ENCODE measurements at places on chromosomes 3 and 15.

DNA sequence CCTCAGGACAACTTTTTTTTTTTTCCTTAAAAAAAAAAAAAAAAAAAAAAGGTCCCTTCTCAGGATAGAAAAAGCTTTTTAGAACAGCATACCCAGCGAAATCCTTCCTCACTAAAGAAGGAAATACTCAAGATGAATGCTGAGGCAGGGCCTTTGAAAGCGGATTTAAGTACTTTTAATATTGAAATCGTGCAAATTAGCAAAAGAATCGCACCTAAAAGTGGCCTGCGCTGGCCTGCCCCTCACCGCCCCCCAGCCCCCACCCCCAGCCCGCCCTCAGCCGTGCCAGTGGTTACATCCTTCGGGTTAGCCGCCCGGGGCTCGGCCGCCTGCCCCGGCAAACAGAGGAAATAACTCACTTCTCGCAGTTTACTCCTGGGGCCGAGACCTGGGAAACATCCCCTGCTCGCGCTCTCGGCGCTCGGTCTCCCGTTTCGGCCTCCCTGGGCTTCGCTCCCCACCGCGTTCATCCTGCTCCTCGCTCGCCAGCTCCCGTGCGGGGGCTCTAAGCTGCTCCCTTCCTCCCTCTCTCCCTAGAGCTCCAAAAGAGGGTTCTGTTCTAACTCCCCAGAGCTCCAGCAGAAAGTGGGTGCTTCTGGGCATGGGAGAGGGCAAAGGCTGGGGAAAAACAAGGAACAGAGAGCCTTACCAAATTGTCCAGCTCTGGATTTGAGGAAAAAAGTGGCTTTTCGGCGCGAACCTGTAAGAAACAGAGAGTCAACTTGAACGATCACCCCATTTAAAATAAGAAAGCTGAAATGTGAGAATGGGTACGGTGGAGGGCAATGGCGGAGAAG is 5.2 kb downstream of the MEIS2 start:
- DNase-seq, result no peak

DNA sequence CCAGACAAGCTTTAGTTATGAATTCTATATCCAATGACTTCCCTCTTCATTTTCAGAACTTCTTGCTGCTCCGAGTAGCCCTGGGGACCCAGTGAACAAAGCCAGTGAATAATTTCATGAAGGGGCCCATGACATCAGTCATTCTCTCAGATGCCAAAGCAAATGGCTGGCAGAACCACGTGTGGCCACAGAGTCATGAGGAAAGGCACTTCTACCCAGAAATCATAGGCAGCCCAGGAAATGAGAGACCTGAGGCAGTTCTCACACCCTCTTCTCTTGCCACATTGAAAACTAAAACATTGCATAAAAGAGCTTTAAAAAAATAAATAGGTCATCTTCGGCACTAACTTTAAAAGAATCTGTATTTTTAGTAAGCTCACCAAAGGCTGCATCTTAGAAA is 4.3 kb upstream of the UACA start:
- no peak for DNase-seq

GRCh38 chr3:16050641-16051467 is 123.6 kb upstream of the GALNT15 start:
- no peak for DNase-seq

DNA sequence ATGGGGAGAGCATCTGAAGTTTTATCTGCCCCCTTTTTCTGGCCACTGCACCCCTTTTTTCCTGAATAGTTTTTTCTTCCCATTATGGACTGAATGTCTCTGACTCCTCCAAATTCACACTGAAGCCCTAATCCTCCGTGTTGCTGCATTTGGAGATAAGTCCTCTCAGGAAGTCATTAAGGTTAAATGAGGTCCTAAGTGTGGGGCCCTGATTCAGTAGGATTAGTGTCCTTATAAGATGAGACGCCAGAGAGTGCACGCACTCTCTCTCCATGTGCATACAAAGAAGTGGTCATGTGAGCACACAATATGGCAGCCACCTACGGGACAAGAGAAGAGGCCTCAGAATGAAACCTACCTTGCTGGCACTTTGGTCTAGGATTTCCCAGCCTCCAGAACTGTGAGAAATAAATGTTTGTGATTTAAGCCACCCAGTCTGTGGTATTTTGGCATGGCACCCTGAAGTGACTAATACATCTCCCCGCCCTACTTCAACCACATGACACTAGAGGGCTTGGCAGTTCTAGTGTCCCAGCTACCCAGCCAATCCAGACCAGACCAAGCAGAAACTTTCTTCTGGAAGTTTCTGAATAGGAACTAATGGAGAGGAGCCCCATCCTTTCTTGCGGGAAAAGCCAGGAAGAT is 191.3 kb downstream of the PDE8A start:
- no peak for DNase-seq

- DNase-seq, result no peak
Measured at GRCh38 chr15:65888981-65889380, 19.7 kb downstream of the RAB11A start.

GRCh38 chr3:190548031-190548656 is 34.3 kb downstream of the IL1RAP start:
- no peak for DNase-seq

DNA sequence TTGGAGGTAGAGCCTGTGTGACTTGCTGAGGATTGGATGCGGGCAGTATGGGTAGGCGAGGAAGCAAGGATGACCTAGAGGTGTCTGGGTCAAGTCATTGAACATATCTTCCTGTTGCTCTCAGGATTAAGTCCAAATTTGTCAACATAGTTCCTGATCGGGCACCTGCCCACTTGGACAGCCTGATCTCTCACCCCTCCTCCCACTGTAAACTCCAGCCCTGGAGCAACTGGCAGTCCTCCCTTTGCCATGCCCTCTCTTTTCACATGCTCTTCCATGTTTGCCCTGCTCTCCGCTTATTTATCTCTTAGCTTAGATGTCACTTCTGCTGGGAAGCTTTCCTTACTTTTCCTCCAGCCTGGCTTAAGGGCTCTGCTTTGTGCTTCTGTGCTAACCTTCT is 47.6 kb upstream of the PPP4R2 start:
- DNase-seq, result no peak

DNA sequence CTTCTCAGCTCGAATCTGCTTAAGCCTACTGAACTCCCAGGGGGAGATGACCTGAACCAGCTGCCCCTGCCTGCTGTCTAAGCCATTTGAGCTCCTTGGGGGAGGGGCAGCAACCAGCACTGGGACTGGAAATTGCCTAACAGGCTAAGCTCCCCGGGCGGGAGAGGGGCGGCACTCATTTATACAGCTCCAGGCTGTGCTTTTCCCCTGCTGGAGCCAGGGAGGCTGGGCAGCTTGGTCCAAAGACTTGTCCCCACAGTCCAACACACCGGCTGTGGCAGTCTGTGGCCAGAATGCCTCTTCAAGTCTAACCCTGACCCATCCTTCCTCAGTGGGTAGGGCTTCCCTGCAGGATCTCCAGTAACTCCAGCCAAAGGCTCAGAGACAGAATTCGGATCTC is 1241.5 kb downstream of the ROBO2 start:
- no peak for DNase-seq

GRCh38 chr3:117748131-117748530 is 1038.6 kb downstream of the TUSC7 start:
- DNase-seq, result no peak

DNA sequence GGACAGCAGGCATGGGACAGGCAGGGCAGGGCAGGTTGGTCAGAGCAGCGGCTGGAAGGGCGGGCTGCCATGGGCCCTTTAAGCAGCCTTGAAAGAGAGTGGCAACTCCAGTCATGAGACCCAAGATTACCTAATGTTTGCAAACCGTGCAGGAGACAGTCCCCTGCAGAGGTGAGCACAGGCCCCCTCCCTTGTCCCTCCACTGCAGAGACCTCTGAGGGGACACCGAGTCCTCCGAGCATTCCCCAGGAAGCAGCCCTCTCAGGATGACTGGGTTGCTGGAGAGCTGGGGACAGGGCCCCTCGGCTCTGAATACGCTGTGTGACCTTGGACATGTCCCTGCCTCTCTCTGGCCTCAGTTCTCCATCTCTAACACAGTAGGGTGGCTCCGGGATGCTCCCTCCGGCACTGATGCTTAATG is 81.4 kb downstream of the IQSEC1 start:
- DNase-seq, result no peak

DNA sequence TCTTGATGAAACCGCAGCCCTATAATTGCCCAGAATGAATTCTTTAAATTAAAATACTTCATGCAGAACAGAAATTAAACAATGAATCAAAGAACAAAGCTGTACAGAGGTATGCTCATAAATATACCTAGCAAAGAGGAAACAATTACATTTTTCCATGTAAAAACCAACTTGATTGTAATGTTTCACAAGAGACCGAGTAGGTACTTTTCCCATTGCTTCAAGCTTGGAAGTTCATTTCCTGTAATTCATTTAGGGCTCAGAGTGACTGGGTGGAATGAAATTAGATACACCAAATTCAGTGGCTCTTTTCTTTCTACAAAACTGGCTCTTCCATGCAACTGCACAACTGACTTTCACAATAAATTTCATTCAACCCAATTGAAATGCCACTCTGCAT is 51.4 kb downstream of the FHIT start:
- no peak for DNase-seq

- no peak for DNase-seq
Measured at GRCh38 chr3:147119989-147120388, 286.4 kb downstream of the ZIC4 start.

DNA sequence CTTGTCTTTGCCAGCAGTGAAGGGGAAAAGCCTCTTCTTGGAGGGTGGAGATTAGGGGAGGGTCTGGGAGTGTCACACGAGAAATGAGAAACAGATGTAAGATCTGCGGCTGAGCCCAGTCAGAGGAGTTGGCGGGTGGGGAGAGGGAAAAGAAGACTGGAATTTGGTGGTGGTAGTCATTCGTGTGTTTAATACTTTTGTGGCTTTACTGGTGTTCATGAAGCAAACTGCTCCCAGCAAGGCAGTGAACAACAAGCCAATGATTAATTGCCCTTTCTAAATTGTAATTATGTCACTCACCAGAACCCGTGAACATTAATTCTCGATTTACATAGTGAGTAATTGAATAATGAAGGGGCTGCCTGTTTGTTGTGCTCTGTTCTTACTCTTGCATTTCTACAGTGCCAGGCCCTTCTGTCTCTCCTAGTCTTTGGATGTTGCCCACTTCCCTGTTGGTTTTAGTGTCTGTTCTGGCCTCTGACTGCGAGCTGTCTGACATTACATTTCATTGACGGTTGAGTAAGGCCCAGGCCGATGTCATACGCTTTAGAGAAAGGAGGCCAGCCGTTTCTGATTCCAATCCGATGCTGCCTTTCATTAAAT is 78.0 kb downstream of the CHCHD6 start:
- no peak for DNase-seq

DNA sequence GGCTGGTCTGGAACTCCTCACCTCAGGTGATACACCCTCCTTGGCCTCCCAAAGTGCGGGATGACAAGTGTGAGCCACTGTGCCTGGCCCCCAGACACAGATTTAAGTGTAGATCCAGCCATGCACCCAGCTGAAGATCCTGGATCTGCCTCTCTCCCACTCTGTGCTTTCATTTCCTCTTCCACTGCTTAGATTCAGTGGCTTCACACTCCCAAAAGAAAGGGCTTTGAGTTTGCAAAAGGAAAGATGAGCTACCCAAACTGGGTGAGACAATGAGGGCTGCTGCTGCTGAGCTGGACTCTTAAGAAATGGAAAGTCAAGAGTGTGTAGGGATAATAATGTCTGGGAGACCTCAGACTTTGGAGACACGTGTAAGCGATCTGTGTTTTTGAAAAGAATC is 45.5 kb downstream of the ISG20 start:
- no peak for DNase-seq

DNA sequence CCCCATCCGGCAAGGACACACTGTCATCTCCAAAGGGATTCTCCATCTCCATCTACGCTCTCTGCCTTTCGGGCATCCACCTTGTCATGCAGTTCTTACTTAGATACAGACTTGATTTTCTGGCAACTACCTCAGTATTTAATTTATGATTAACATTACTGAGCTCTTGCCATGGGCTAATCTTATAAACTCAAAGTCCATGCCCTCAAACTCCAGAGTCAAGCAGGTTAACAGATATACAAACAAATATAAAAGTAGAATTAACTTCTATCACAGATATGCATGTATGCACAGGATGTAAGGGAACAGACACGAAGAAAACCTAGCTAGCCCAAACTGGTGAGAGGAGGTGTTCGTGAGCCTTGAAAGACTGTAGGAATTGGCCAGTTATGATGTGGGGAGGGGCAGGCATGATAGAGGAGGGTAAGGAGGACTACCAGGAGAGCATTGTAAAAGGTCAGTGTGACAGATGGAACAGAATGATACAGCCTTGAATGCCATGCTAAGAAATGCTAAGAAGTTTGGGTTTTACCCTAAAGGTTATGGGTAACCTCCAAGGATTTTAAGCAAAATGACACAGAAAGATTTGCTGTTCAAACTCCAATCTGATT is 334.3 kb downstream of the ULK4 start:
- DNase-seq, result no peak

GRCh38 chr3:20683910-20684309 is 497.9 kb upstream of the SGO1 start:
- no peak for DNase-seq

DNA sequence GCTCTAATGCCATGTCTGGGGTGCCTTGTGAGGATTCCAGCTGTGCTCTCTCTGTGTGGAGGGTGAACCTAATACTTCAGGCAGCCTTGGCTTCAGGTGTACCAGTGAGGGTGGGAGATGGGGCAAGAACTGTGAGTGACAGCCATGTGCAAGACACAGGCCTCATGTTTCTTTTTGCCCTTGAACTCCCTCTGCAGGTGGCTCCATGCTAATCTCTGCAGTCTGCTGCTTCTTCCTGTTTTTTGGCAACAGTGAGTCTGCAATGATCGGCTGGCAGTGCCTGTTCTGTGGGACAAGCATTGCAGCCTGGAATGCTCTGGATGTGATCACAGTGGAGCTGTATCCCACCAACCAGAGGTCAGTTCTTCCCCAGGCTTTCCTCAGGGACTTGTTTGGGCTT is 189.3 kb downstream of the SV2B start:
- no peak for DNase-seq

- peak; percentile 31 for DNase-seq
Measured at GRCh38 chr3:155744010-155744625, 753 bp downstream of the PLCH1 start.

GRCh38 chr15:98562331-98562937 is 85.9 kb upstream of the IGF1R start:
- no peak for DNase-seq

- DNase-seq, result peak; percentile 22
Measured at GRCh38 chr3:138686771-138687221, 78.2 kb downstream of the FAIM start.

All from stimulated activated naive B cell treated with anti-CD40 and anti-IgM and Interleukin-4, amounts not matched to agents 10 μg/mL and 1 μg/mL and 100 μg/mL, for 72 hours (primary cell).